ENCODE measurements at places on chromosomes 4 and X.
A peak's percentile ranks its signal among the peaks of the same experiment; 100 is the strongest.

- no peak for DNase-seq
Observed at GRCh38 chr4:8913858-8914460, 42.3 kb upstream of the HMX1 start.

DNA sequence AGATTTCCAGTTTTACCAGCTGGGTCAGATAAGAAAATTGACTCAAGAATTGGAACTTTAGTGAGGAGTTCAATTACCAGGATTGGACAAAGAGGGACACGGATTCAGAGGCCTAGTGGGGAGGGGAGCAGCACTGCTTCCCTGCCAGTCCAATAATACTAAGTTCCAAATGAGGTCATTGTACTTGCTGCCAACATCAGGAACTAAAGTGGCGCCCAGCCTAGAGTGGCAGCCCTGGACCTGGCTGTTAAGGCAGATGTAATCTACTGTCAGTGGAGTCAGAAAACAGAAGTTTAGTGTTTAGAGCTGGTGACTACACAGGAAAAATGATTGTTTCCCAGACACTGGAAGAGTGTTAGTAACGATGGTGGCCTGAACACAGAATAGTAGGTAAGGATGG, 42.7 kb upstream of the RAPGEF2 start:
- DNase-seq, result no peak

DNA sequence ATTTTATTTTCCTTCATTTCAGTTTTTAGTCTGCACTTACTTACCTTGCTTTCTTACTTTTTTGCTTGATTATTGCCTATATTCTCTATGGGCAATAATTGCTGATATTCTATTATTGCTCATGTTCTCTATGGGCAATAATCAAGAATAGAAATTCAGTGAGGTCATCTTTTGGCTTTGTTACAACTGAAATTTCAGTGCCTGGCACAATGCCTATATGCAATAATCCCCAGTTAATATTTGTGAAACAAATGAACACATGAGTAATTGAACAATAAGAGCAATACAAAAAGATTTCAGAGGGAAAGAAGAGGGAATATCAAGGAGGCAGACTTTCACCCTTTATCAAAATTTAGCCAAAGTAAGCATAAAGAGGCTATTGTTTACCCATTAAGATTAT, 48.6 kb upstream of the ARSJ start:
- DNase-seq, result no peak

- DNase-seq, result peak; percentile 59
Observed at GRCh38 chr4:162497564-162498167, 333.9 kb upstream of the FSTL5 start.

- DNase-seq, result no peak
Observed at GRCh38 chr4:152996111-152996571, 60.0 kb downstream of the FHDC1 start.

- peak; percentile 61 for DNase-seq
Observed at GRCh38 chrX:119870626-119871131, 854 bp downstream of the RNF113A start.

DNA sequence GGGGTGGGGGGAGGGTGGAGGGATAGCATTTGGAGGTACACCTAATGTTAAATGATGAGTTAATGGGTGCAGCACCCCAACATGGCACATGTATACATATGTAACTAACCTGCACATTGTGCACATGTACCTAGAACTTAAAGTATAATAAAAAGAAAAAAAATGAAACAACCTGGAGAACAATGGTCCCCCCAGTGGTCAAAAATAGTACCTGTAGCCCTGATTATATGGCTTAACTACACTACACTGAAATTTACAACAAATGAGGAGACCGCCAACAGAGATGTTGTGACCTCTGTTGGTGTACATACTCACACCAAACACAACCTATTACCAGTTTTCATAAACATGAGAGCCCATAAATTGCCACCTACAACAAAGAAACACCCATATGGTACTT, 7.3 kb upstream of the MAGEE1 start:
- DNase-seq, result no peak

- no peak for DNase-seq
Observed at GRCh38 chrX:49061916-49062315, 3.1 kb downstream of the CCDC120 start.

DNA sequence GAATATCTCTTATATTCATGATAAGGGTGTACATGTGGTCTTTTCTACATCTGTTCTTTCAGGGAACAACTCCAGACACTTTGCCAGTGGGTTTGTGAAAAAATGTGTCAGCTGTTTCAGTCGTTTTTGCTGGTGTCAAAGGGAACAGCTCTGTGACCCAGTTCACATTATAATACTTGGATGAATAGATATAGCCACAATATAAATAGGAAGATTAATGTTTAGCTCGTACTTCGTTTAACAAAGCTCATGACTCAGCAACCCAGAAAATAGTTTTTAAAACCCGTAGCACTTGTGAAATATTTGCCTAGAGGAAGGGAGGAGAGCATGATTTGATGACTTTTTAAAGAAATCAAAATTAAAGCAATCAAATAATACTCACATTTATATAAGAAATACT, 7.9 kb downstream of the LIAS start:
- DNase-seq, result no peak

- DNase-seq, result no peak
Observed at GRCh38 chr4:89615051-89615450, 221.9 kb downstream of the SNCA start.

DNA sequence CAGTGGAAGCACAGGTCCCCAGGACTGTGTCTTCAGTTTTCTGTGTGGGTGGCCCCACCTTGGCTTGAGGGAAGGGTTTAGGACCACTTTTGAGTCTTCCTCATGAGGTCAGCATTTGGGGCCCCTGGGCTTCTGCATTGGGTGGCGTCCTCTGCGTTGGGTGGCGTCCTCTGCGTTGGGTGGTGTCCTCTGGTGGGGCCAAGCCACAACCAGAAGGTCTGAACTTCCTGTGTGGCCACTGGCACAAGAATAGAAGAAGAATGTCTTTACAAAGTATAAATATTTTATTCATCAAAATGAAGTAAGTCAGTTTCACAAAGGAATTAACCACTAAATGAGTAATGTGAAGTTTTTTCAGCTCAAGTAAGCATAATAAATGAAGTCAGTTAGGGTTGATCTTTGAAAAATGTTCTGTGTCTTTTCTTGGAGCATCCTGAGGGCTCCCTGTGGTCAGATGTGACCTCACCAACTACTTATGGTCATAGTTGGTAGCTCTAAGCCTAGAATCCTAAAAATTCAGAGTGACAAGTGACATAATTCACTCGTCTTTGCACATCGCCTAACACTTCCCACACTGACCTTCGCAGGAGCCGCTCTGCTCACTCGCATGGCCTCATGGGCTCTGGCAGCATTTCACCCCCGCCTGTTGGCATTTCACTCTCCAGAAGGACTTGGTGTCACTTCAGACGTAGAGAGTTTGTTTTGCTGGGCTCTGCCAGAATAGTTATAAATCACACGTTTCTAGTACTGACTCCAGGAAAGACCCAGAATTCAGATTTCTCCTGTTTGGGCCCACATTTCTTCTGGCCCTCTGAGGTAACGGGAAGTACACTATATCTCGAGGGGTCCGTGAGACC, 39.0 kb upstream of the HGFAC start:
- DNase-seq, result no peak

DNA sequence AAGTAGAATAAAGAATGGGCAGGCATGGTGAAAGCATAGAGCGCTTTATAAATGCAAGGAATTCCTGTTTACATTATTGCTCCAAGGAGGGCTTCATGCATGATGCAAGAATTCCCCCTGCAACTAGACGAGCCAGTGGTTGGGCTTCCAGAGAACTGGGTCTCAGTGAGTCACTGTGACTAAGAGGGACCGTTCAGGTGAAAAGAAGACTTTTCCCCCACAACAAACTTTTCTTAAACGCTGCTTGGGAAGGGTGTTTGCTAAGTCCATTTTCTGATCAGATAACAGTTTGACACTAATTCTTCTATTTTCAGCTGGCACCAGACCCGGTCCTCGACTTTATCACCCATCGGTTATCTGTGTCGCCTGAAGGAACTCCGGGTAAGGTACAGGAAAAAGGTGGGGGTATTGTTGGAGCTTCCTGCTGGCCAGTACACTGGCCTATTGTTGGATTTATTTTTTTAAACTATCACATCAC, 40.1 kb downstream of the LDB2 start:
- DNase-seq, result no peak

DNA sequence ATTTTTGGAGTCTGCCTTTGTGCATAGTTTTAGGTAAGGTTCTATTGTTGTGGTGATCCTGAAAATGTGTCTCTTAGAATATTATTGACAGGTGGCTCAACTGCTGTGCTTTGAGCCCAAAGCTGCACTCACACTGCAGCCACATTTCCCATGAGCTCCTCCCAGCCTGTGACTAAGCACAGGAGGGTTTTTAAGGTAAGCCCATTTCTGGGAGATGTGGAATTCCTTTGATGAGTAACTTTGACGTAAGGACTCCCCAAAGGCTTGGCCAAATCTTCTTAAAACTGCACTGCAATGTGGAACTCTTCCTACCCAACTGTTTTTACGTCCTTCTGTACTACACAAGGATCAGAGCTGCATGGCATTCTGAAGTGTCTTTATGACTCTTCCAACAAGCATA, 20.0 kb upstream of the TMPRSS11A start:
- DNase-seq, result no peak

DNA sequence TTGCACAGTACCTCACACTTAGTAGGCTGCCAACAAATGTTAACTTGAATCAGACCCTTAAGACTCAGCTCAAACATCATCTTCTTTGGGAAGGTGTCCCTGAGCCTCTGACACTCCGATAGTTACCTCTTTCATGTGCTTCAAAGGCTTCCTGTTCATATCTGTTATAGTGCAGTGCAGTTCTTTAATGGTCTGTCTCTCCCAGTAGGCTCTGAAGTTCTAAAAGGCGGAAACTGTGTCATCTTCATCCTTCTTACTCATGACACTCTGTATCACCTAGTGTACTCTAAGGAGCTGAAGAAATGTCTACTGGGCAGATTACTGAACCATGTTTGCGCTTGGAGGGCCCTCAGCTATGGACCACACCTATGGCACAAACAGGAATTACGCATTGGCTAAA, 2.1 kb upstream of the DIAPH2 start:
- DNase-seq, result no peak

DNA sequence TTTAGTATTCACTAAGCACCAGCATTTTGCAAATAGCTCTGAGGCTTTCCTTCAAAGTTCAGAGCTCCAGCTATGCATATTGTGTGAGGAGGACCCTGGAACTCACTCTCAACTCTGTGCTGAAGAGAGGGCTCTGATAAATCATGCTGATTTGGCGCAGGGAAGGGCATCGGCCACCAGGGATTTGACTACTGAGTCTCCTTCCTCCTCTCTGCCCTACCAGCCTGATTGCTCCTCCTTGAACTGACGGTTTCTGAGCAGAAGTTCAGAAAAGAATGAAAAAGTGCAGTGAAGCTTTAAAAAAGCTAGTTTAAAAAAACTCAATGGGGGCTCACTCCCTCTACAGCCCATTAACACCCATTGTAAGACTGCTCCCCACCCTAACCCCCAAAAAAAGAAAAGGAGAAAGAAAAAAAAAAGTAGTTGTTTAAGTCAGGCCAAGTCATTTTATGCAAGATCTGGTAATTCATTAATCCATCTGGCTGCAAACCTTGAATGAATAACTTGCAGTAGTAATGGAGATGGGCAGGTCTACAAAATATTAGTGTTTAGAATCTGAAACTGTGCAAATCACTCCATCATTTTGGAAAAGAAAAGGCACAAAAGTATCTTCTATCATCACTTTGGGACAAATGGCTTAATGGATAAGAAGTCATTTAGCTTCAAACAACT, 13.3 kb downstream of the PPARGC1A start:
- no peak for DNase-seq

DNA sequence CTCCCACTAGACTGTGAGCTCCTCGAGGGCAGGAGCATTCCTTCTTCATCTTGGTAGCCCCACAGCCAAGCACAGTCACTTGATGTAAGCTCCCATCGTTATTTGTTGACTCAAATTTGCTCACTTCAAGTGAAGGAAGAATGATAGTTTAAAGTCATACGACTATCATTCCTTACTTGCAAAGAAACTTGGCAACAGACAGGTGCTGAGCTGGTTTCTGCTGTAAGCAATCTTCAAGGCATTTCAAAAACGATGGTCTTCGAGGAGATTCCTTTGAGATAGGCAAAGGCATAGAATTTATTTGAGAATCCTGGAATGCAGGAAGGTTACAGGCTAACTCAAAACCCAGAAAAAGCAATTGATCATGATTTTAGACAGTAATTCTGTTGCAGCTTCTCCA, 64.8 kb downstream of the QDPR start:
- DNase-seq, result no peak

DNA sequence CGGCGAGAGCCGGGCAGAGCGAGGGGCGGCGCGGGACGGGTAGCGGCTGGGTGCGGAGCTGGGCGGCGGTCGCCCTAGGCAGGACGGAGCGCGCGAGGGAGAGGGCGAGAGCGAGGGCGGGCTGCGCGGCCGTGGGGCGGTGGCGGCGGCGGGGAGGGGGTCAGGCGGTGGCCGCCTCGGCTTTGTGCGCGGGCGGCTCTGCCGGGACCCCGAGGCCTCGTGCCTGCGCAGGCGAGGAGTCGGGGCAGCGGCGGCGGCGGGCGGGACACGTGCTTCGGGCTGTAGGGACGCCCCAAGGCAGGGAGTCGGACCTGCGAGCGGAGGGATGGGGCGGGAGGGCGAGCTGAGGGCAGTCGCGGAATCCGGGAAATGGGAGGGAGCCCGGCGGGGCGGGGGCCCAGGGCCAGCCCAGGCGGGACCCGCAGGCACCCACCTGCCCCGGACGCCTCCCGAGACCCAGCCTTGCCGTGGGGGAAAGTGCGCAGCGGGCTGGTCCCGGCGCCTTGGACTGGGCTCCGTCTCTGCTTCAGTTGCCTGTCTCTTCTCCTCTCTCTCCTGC, 465 bp downstream of the BMPR1B start:
- peak; percentile 80 for DNase-seq

GRCh38 chr4:14446311-14446710, 556.0 kb upstream of the CPEB2 start:
- DNase-seq, result no peak

GRCh38 chr4:184514121-184514988, 40.0 kb upstream of the IRF2 start:
- no peak for DNase-seq

DNA sequence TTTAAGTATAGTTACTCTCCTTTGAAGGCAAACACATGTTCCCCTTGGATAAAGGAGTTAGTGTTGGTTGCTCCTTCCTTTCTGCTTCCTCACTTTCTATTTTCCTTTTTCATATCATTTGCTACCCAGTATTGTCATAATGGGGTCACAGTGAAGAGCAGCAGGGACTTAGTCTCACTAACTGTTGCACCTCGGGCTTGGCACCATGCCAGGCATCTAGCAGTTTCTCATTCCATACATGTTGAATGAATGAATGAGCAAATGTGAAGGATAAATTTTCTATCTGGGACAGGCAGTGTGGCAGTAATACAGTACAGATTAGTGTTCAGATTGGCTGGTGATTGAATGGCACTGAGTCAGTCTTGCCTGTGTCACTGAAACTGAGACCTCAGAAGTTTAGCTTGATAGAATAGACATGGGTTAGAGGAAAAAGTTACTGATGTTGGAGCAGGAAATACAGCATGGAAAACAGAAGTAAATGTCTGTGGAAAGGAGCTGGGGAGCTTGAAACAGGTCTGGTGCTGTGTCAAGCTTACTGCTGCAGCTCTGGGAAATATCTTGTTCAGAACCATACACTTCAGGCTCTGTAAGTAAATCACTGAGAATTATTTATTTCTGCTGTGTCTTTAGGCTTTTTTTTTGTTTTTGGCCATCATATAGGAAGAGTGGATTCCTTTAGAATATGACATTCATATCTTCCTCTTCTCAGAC, 55.8 kb upstream of the PITX2 start:
- DNase-seq, result no peak

- no peak for DNase-seq
Observed at GRCh38 chr4:82833696-82834313, 35.2 kb upstream of the SCD5 start.

- peak; percentile 70 for DNase-seq
Observed at GRCh38 chrX:21374163-21374993, at the start of gene CNKSR2. Gene CNKSR2 (plus strand): TSS chrX:21374418. CDS start chrX:21374898, 480 bp downstream.

- DNase-seq, result peak; percentile 52
Observed at GRCh38 chrX:107675823-107676555, 47.7 kb downstream of the PRPS1 start.
